ENCODE measurements at places on chromosomes 3 and 15. TPM values are rescaled to one million over a fixed set of nuclear protein-coding genes. Genes with fewer than 3 reads are reported as not detected.

PTH1R gene
- 10.8 TPM for total RNA-seq

DNA sequence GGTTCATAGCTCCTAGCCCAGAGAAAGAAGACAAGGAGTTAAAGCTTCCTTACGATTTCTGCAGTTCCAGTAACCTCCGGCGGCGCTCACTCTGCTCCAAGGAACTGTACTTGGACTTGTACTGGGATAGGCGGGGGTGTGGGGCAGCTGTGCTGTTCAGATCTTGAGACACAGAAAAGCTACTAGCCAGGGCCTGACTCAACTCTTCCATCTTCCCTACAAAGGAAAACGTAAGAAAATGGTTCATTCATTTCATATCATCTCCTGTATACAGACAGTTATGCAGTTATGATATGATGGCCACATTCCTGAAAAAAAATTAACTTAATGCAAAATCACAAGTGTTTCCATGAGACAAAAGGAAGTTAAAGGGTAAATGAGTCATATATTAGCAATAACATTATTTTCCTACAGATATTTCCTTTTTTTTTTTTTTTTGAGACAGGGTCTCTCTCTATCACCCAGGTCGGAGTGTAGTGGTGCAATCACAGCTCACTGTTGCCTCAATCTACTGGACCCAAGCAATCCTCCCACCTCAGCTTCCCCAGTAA, 4.6 kb downstream of the SNUPN start:
- peaks cover 5% of the 10 kb centered on the region for H3K36me3 ChIP-seq
- no peaks in the 10 kb centered on the region for H3K4me1 ChIP-seq
- no peaks in the 10 kb centered on the region for H3K27me3 ChIP-seq
- peak; percentile 31 for DNase-seq
- H3K4me3 ChIP-seq = no peak overlapping the region
- peak overlapping the region; percentile 23 for H3K27ac ChIP-seq

DNA sequence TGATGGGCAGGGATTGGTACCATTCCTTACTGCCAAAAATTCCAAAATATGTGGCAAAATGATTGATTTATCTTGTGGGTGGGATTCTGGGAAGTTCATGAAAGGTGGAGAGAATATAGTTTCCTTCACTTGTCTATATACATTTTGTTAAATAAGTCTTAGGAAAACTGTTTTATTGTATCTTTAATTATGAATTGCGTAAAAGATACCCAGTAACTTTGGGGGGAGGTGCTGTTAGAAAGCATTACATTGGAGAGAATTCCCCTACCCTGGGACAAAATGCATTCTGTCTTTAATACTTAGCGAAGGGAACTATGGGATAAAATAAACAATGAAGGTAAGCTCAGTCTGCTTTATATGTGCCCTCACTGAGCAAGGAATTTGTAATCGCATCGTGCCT, 4.6 kb downstream of the SETD5 start:
- H3K27ac ChIP-seq = peak overlapping the region; percentile 37
- no peak for DNase-seq
- H3K27me3 ChIP-seq = no peaks in the 10 kb centered on the region
- peaks cover 34% of the 10 kb centered on the region for H3K4me1 ChIP-seq
- no peak overlapping the region for H3K4me3 ChIP-seq

TBC1D5 gene
- 64.8 TPM for total RNA-seq

GRCh38 chr3:99957151-99957796, 139.6 kb downstream of the CMSS1 start:
- H3K4me1 ChIP-seq = no peaks in the 10 kb centered on the region
- no peak overlapping the region for H3K27ac ChIP-seq
- H3K4me3 ChIP-seq = no peak overlapping the region
- no peaks in the 10 kb centered on the region for H3K36me3 ChIP-seq

DNA sequence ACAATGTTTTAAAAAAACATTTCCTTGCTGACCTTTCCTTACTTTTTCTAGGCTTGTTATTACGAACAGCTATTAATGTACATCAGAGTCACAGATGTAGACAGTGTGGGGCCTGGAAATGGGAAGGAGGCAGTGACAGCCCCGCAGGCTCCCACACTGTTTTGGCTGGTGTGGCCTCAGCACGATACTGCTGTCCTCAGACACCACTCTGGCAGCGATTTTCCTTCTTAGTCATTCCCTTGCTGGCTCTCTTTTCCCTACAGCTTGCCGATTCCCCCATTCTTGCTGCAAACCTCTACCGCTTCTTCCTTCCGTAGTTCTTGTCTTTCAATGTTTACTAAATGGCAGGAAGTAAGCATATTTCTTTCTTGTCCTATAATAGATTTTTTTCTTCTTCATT, 113.1 kb downstream of the ABI3BP start:
- no peak overlapping the region for H3K27ac ChIP-seq
- no peaks in the 10 kb centered on the region for H3K27me3 ChIP-seq
- no peaks in the 10 kb centered on the region for H3K36me3 ChIP-seq
- H3K4me3 ChIP-seq = no peak overlapping the region
- no peak for DNase-seq

- no peaks in the 10 kb centered on the region for H3K4me1 ChIP-seq
- H3K4me3 ChIP-seq = no peak overlapping the region
- no peak overlapping the region for H3K27ac ChIP-seq
Measured at GRCh38 chr3:179671747-179672242, 19.0 kb downstream of the USP13 start.

SLC2A2 gene
- not detected for total RNA-seq

DNA sequence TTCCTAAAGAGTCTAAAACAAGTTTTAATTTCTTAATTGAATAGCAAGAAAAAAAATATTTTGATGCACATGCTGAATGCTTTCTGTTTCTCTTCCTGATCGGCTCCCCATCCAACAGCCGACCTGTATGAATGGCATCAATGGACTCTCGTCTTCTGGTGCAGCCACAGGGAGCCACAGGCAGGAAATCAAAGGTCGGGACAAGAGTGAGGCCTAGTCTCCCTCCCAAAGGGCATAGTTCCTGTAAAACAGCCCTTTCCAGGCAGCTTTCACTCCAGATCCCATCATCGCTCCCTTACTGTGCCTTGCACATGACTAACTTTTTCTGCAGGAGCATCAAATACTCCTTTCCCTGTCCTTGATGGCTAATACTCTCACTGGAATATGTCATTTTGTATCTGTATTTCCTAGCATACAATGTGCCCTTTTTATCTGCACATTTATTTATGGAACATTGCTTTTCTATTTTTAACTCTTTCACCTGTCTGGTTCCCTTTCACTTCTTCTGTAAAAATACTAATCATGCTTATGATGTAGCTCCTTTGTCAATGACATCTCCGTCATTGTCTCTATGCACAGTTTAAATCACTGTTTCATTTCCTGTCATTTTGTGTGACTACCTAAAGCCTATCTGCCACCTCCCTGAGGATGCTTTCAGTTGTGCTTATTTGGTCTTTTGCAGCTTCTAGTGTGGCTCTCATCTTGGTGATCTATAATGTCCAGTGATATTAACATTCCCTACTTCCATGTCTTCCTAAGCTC, 326.2 kb downstream of the CTNNB1 start:
- no peak overlapping the region for H3K27ac ChIP-seq
- no peaks in the 10 kb centered on the region for H3K36me3 ChIP-seq
- H3K4me3 ChIP-seq = no peak overlapping the region

SAMD7 gene
- 1.5 TPM for total RNA-seq

- H3K4me3 ChIP-seq = no peak overlapping the region
- H3K27me3 ChIP-seq = no peaks in the 10 kb centered on the region
- H3K36me3 ChIP-seq = no peaks in the 10 kb centered on the region
- H3K27ac ChIP-seq = no peak overlapping the region
- no peak for DNase-seq
- H3K4me1 ChIP-seq = no peaks in the 10 kb centered on the region
Measured at GRCh38 chr15:55270291-55270690, 19.3 kb downstream of the RAB27A start.

DNA sequence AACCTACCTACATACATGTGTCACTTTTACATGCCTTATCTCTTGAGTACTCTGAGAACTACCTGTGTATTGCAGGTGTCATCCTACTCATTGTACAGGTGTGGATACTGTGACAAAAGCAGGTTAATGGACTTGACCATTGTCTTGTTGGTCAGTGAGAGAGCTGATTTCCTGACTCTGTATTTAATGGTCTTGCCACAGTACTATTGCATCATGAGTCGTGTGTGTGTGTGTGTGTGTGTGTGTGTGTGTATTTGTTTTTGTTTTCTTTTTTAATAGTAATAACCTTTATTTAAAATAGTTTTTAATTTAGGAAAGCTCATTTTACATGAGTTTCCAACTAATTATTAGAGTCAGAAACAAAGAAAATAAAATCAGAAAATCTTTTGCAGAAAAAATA, 7.7 kb downstream of the SELENOT start:
- H3K27me3 ChIP-seq = no peaks in the 10 kb centered on the region
- no peaks in the 10 kb centered on the region for H3K36me3 ChIP-seq
- H3K4me1 ChIP-seq = no peaks in the 10 kb centered on the region
- no peak for DNase-seq
- no peak overlapping the region for H3K4me3 ChIP-seq

- no peaks in the 10 kb centered on the region for H3K4me1 ChIP-seq
- H3K4me3 ChIP-seq = no peak overlapping the region
- H3K36me3 ChIP-seq = no peaks in the 10 kb centered on the region
- H3K27ac ChIP-seq = no peak overlapping the region
- DNase-seq = no peak
- H3K27me3 ChIP-seq = peaks cover 2% of the 10 kb centered on the region
Measured at GRCh38 chr3:171028779-171029232, 2.3 kb upstream of the SLC2A2 start.

DNA sequence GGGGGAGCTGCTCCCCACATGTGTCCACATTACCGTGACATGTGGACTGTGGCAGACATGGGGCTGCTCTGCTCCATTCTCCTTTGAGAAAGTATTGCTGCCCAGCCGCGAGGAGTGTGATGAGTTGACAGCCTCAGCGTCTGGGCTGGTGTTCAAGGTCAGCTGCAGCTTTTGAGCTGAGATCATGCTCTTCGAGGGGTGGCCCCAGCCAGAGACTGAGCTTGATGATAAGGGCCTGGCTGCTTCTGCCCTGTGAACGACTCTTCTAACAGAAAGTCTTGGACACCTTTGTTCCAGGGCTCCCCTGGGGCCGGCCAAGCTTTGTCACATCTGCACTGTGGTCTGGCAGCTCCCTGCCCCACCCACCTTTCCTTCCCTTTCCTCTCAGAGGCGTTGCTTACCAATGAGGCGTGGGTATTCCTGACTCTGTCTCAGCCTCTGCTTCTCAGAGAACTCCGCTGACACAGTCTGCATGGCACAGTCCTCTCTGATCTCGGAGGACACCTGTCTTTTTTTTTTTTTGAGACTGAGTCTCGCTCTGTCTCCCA, 86.6 kb downstream of the CHRD start:
- H3K4me1 ChIP-seq = no peaks in the 10 kb centered on the region
- no peak for DNase-seq
- no peak overlapping the region for H3K27ac ChIP-seq
- no peak overlapping the region for H3K4me3 ChIP-seq
- no peaks in the 10 kb centered on the region for H3K36me3 ChIP-seq
- H3K27me3 ChIP-seq = no peaks in the 10 kb centered on the region

GRCh38 chr3:64291956-64292355, 66.7 kb upstream of the PRICKLE2 start:
- no peaks in the 10 kb centered on the region for H3K4me1 ChIP-seq
- no peak for DNase-seq
- H3K4me3 ChIP-seq = no peak overlapping the region
- no peak overlapping the region for H3K27ac ChIP-seq
- no peaks in the 10 kb centered on the region for H3K27me3 ChIP-seq

GRCh38 chr3:142888481-142889211, at the start of gene PCOLCE2:
Gene PCOLCE2, minus strand, starts transcription at chr3:142889083. Its CDS starts 187 bp downstream, at chr3:142888896.
- no peaks in the 10 kb centered on the region for H3K4me1 ChIP-seq
- DNase-seq = no peak
- H3K27me3 ChIP-seq = no peaks in the 10 kb centered on the region
- H3K36me3 ChIP-seq = no peaks in the 10 kb centered on the region

GRCh38 chr3:191238321-191238817, 39.3 kb downstream of the OSTN start:
- no peaks in the 10 kb centered on the region for H3K36me3 ChIP-seq
- no peak overlapping the region for H3K4me3 ChIP-seq
- no peaks in the 10 kb centered on the region for H3K27me3 ChIP-seq
- no peak overlapping the region for H3K27ac ChIP-seq
- no peak for DNase-seq

GRCh38 chr3:111998636-111999483, at the start of gene TAGLN3:
Gene TAGLN3, plus strand, starts transcription at chr3:111998922. Its CDS starts 501 bp downstream, at chr3:111999423.
- no peaks in the 10 kb centered on the region for H3K4me1 ChIP-seq
- H3K4me3 ChIP-seq = peak within 1 kb of the TSS; percentile 24
- H3K27me3 ChIP-seq = no peaks in the 10 kb centered on the region
- peak; percentile 21 for DNase-seq
- H3K36me3 ChIP-seq = no peaks in the 10 kb centered on the region

- H3K4me1 ChIP-seq = no peaks in the 10 kb centered on the region
- no peak overlapping the region for H3K4me3 ChIP-seq
- H3K27ac ChIP-seq = no peak overlapping the region
Measured at GRCh38 chr3:52436500-52437149, 8.3 kb downstream of the SEMA3G start.

- H3K4me3 ChIP-seq = no peak overlapping the region
- DNase-seq = no peak
- H3K27ac ChIP-seq = no peak overlapping the region
Measured at GRCh38 chr3:45962033-45962432, 18.8 kb downstream of the CXCR6 start.

DNA sequence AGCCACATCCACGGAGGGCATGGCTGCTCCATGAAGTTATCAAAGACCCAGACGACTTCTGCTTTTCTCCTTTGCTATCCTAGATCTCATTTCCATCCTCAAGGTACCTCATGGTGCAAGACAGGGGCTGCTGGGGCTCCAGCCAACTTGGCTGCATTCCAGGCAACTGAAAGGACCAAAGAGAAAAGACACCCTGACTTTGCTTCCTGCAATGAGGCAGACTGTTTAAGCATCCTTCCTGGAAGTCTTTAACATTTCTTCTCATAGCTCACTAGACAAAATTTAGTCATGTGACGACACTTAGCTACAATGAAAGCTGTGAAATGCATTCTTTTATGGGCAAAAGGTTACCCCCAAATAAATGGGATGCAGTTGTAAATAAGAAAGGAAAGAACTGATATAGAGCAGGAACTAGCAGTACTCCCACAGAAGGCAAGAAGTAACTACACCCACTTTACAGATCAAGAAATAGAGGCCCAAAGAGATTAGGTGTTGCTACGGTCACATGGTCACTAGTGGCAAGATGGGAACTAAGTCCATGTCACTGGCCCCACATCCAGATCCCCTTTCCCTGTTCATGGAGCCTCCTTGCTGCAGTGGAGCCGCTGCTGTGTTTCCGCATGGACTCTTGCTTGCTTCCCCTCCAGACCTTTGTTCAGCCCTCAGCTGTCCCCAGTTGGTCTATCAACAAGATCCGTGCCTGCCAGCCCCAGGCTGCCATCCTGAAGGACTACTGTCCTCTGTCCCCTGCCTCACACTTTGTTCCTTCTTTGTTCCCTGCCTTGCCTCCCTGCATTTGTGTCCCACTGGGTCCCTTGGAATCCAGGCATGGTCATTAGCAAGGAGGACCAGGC, 107.0 kb downstream of the XXYLT1 start:
- no peaks in the 10 kb centered on the region for H3K36me3 ChIP-seq
- no peaks in the 10 kb centered on the region for H3K27me3 ChIP-seq
- no peak for DNase-seq
- H3K4me1 ChIP-seq = no peaks in the 10 kb centered on the region

DNA sequence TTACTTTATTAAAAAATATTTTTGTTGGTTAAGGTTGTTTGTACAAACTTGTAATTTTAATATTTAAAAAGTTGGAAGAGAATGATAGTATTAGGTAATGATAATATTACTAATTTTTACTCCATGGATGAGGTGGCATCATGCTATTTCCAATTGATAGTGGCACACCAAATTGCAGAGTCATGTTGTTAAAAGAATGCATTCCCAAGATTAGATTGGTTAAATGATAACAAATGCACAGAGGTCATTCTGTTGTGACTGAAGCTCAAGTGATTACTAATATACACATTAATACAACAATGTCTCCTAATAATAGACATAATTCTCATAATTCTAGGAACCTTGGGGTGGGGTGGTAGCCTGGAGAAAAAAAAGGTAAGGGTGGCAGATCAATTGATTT, 73.2 kb upstream of the ZBED2 start:
- H3K27me3 ChIP-seq = no peaks in the 10 kb centered on the region
- H3K36me3 ChIP-seq = no peaks in the 10 kb centered on the region
- no peak overlapping the region for H3K4me3 ChIP-seq
- DNase-seq = no peak

Measured in prostate gland (tissue), 2 donors.